Activated naive CD8-positive, alpha-beta T cell treated with anti-CD3 and anti-CD28 coated beads, Interleukin-2, amount 50 U/mL, for 24 hours (primary cell): ENCODE measurements at places on chromosomes 11 and 22.

DNA sequence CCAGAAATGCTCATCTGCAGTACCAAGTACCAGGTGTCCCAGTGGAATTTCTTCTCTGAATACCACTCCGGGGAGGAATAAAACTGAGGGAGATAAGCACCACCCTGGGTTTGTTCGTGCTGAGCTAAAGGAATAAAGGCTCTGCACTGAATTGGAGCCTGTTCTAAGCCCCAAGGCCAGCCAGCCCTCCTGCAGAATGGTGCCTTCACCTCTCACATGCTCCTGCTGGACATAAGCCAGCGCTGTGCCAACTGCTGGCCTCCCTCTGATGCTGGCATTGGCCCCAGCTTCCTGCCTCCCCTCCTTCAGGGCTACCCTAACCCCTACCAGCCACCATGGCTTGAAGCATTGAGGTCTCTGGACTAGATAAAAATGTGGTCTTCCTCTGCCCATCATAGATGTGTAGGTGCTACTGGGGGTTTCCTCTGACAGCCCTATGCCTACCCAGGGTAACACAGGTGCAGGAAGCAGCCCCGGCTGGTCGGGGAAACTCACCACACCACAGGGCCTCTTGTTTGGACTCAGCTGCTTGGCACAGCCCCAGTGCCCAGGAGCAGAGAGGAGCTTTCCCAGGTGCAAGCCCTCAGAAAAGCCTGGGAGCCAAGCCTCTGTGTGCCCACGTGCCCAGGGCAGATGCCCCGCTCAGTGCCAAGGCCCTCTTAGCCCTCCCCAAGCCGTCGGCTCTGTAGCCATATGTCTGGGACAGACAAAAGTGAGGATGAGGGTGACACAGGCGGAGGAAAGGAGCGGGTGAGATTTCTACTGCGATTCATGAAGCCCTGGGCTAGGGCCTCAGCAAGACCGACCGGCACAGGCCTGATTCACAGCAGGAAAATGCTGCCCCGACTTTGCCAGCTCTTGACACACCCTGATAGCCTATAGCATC is 34.1 kb upstream of the JAM3 start:
- DNase-seq: no peak

DNA sequence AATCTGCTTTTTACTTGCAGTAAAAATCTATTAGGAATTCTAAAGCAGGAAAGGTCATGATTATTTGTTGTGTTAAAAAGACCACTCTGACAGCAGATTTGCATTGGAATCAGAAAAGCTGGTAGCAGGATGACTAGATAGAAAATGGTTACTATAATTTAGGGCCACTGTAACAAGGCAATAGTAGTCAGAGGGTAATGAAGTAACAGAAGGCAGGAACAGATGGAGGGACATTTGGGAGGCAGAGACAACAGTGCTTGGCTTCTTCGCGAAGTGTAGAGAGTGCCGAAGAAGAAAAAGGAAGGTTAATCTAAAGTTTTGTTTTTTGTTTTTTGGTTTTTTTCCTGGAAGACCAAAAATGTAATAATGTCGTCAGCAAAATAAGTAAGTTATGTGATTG is 129.8 kb upstream of the SLC5A12 start:
- DNase-seq: no peak

- DNase-seq: no peak
Observed at GRCh38 chr11:2203440-2204259, 32.0 kb upstream of the TH start.

- no peak for DNase-seq
Observed at GRCh38 chr11:121688860-121689614, 236.3 kb upstream of the SORL1-AS1 start.

DNA sequence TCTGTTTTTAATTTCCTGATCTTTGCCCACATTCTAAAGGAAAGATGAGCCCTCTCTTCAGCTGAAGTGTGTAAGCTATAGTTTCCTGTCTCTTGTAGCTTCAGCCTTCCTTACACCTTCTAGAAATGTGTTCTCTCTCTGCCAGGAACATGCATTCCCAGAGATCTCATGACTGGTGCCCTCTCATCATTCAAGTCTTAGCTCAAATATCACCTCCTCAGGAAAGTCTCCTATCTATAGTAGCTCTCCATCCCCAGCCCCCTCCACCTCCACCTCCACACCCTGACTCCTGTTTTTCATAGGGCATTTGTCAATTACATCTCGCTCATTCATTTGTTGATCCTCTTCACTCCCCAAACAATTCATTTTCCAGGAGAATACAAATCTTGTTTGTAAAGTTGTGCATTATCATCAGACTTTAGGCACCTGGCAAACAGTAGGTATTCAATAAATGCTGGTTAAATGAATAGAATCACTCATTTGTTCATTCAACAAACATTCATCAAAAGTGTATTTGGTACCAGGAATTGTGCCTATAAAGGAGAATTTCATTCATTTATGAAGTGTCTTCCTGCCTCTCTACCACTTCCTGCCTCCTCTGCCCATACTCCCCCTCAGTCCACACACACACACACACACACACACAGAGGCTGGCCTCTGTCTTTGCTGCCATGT is 160.3 kb downstream of the BBOX1 start:
- no peak for DNase-seq

DNA sequence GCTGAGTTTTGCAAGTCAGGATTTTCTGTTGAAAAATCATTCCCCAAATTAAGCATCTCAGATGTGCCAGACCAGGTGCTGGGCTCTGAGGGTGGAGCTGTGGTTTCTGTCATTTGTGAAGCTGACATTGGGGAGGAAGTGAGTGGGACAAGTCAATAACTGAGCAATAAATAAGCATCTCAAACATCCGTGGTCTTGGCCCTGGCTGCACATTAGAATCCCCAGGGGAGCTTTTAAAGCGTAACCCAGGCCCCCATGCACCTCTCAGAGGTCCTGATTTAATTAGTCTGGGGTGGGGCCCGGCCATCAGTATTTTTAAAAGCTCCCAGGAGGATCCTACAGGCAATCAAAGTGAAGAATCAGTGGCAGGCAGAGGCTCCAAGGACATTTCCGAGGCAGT is 420.0 kb downstream of the MN1 start:
- DNase-seq: no peak

DNA sequence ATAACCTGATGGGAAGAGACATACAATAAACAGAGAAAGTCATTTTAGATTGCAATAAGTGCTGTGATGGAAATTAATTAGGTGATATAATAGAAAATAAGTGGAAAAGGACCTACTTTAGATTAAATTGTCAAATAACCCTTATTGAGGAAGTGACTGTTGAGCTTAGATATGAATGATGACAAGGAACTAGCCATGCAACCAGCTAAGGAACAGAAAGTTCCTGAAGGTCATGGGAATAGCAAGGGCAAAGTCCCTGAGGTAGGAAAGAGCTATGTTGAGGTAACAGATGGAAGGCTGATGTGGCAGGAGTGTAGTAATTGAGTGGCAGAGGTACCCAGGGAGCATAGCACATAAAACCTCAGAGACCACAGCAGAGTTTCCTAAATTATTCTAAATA is 135.2 kb downstream of the WNT11 start:
- no peak for DNase-seq

GRCh38 chr11:120231963-120232362 is 8.0 kb upstream of the POU2F3 start:
- no peak for DNase-seq
